LNCaP clone FGC (cell line): ENCODE measurements at places on chromosomes 4 and X.

- DNase-seq = no peak
These were observed 194.7 kb downstream of the GALNTL6 start for GRCh38 chr4:172007889-172008288.

GRCh38 chr4:74375824-74376426 is 11.0 kb downstream of the EREG start:
- no peak for DNase-seq

DNA sequence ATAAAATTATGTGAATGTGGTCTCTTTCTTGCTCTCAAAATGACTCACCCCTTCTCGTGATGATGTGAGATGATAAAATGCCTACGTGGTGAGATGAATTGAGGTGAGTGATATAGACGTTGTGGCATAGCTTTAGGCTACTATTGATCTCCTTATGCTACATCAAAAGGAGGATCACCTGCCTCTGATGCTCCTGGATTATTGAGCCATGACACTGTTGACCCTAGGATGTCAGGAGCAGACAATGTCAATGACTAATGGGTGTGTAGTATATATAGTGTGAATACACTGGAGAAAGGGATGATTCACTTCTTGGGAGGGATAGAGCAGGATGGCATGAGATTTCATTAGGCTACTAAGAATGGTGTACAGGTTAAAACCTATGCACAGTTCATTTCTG is 210.7 kb upstream of the PRPS2 start:
- no peak for DNase-seq

DNA sequence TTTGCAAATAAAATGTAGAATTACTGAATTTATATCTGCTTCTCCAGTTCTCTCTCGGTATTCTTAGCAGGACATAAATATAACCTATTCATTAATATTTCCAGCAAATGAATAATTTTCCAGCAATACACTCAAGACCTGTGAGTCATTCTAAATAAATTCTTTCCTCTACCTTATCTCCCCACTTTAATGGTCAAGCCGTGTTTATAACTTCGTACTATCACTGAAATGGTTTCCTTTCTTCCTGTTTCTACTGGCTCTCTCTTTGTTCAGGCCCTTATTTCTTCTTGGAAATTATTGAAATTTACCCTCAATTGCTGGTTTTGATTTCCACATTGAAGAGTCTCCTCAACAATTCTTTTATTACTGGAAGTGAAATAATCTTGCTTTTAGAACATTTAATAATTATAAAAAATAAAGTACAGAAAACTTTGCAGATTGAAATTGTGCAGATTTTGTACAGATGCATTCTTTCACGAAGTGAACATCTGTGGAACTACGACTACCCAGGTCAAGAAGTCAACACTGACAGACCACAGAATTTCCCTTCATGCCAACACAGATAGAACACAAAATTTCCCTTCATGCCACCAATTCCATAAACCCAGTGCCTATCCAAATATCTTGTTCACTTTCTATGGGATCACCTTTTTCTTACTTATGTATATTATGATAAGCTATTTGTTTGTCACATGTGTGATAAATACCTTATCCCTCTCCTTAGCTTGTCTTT is 205.7 kb downstream of the FAT4 start:
- DNase-seq = no peak

DNA sequence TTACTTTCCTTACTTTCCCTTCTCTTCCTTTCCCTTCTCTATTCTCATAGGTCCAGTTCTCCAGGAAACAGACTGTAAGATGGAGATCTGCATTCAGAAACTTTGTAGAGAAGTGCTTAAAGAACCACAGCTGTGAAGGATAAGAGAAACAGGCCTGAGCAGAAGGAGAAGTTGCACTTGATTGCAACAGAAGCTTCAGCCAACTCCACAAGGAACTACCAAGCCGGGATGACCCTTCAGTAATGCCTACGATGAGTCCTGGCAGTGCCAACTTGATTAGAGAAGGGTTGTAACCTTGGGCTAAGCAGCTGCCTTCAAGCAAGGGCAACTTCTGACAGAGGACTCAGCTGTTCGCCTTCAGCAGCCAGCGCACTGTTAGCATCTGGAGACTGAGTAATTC is 413.3 kb upstream of the RASGEF1B start:
- DNase-seq = no peak

DNA sequence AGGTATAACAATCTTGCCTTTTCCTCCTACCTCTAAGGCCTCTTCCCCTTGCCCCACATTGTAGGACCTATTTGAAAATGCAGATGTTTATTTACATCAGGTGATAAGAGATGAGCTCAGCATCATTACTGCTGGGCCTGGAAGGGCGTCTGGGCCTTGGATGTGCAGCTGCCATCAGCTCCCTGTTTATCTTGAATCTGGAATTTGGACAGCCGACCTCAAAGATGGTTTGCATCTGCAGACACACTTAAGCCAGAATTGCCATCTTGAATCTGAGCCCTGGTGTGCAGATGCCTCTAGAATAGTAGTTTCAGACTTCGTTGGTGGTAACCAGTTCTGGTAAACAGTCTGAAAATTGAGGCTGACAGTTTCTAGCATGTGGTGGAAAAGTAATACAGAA is 59.0 kb downstream of the FAM193A start:
- no peak for DNase-seq

GRCh38 chr4:15240764-15241163 is 187.1 kb upstream of the C1QTNF7 start:
- no peak for DNase-seq

DNA sequence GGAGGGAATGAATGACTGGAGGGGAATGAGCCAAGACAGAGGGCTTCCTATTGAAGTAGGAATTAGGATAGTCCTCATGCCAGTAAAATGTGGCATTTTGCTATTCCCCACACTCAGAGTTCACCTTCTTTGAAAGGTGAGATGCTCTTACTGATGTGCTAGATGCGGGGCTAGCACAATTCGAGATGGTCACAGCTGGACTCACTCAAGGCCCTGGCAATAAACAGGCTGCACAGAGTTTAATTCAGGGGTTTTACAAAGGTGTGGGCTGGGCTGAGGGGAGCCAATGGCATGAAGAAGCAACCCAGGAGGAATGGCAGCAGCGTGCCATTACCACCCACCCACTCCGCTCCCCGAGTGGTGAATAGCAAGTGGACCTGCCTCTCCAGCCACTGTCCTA is 55.1 kb downstream of the ENPP6 start:
- DNase-seq = no peak

DNA sequence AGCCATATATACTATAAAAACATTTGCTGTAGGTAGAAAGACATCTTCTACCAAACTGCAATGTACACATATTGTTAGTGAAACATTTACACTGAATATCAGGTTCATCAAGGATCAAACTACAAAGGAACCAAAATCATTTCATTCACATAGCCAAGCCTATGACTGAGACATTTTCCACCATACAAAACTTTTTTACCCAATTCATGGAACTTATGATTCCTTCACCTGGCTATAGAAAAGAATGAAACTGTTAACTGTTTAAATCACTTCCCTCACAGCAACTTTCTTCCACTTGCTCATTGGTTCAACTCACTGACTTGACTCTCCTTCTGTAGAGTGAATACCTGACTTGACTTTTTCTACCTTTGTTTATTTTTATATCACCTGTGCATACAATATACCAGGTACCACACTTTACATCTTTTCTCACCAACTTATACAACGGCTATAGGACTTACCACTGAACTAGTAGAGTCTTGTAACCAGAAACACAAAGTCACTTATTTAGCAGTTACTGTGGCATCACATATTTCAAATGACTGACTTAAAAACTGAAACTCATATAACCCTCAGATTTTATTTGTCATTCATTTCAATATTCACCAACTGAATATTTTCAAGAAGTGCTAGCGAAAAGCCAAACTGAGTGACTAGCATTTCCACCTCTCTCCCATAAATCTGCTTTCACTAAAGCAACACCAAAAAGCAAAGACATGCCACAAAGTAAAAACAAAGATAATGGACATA is 30.9 kb downstream of the CAMK2D start:
- DNase-seq = no peak

- DNase-seq = no peak
These were observed 54.0 kb downstream of the COL25A1 start for GRCh38 chr4:109248322-109248900.

GRCh38 chrX:50615570-50616158 is 145.0 kb upstream of the DGKK start:
- no peak for DNase-seq

DNA sequence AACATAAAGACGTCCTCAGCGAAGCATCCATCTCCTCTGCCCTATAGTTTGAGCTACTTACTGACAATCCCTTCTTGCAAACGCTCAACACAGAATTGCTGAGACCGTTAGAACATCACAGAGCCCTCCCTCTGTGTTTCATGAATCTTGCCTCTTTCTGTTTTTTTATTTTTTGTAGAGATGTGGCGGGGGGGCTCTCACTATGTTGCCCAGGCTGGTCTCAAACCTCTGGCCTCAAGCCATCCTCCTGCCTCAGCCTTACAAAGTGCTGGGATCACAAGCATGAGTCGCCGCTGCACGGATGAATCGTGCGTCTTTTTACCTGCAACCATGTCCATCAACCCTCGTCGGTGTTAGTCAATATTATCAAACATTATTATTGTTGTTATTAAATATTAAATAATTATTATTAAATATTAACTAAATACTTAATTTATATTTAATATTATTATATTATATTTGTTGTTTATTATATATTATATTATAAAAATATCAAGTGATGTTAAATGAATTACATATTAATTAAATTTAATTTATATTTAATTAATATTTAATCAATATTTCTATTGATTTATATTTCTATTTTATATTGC is 200.7 kb downstream of the CRLF2 start:
- no peak for DNase-seq

- DNase-seq = no peak
These were observed 17.4 kb downstream of the ZNF827 start for GRCh38 chr4:145921231-145921630.

- no peak for DNase-seq
These were observed 213.8 kb upstream of the FGF13 start for GRCh38 chrX:138925330-138925729.

DNA sequence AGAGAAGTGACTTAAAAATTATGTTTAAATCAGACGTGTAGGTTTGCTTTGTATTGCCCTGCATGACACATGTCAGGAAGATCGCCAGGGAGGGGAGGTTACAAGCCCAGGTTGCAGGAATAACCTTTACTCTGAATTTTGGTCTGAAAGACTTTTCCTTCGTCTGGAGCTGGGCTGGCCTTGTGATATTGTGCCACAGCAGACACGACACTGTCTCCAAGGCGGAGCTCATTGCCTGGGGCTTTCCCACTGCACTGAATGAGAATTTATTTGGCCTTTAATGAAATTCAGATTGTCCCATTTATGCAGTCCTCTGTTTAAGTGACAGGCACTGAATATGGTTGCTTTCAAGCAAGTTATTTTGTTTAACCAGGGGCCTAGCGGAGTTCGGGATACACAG is 45.1 kb downstream of the RHOH start:
- no peak for DNase-seq

GRCh38 chr4:106615410-106615945 is 246.9 kb upstream of the GIMD1 start:
- DNase-seq = no peak

DNA sequence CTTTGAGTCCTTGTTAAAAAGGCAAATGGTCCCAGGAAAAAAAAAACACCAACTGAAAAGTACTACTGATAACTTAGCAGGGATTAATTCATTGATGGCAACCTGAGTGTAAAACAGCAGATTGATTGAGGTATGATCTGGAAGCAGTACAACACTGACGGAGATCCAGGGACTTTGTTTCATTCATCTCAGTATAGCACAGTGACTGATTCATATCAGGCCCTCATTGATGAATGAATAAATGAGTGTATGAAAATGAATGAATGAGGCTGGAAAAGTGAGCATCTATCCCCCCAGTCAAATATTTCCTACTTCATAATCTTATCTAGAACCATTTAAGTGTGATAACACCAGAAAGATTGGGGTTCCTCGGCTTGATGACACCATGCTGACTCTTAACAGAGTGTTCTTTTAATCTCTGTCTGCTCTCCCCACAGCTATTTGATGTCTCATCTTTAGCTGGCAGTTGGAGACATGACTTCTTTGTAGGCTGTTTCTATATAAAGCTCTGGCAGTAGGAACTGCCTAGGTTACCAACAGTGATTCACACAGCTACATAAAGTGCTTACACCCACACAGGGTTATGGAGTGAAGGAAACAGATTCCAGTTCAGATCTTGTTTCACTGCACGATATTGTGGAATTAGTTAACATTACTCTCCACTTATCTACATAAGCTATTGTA is 18.6 kb upstream of the RNF128 start:
- DNase-seq = no peak

DNA sequence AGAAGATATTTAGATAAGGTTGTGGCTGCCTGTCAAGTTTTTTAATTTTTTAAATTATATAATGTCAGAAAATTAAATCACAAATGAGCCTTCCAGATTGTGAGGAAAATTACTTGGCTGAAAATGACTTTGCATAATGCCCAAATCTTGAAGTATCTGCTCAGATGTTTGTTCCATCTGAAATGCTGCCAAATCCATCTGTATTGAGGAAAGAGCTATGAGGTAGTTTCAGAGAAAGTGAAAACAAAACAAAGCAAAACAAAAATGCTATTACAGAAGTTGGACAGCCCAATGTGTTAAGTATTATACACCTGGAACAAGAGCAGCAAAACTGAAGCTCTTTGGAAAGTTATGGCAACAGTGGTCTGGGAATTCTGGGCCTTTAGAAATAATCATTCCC is 23.3 kb upstream of the GUCY1B1 start:
- no peak for DNase-seq

GRCh38 chrX:38365954-38366353 is 13.6 kb downstream of the OTC start:
- no peak for DNase-seq

DNA sequence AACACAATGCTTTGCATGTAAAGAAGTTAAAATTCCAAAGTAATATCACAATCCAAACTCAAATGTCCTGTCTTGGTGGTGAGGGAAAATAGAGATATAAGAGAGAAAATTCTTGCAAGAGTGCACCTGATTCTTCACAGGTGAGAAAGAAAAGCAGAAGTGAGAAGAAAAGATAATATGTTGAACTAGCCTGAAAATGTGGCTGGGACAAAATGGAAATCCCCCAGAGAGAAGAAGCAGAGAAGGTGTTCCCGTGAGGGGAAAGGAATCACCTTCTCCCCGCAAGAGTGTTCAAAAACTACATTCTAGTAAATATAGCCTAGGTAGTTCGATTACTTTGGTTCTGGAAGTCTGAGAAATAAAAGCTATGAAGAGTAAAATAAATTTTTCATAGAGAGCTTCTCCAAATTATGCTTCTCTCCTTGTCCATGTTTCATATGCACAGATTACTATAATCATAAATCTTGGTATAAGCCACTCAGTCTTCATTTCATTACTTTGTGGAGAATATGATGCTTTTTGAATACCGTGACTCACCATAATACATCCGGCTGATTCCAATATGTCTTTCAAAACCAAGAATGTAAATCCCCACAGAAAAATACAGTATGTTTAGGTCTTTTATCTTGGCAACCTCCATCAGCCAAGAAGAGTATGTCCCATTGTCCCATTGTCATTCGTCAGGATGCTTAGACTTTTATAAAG is 63.1 kb downstream of the COX18 start:
- DNase-seq = no peak

DNA sequence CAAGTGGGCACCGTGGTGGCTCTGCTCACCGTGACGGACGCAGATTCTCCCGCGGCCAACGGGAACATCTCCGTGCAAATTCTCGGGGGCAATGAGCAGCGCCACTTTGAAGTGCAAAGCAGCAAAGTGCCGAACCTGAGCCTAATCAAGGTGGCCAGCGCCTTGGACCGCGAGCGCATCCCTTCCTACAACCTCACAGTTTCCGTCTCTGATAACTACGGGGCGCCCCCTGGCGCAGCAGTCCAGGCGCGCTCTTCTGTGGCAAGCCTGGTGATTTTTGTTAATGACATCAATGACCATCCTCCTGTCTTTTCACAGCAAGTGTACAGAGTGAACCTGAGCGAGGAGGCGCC is 2.7 kb downstream of the FAT4 start:
- no peak for DNase-seq
